Subcutaneous adipose tissue (tissue), 4 donors: ENCODE measurements at places on chromosomes 4 and X. TPM values are rescaled to one million over a fixed set of nuclear protein-coding genes. Genes with fewer than 3 reads are reported as not detected.

HNRNPDL gene
- 143 TPM for total RNA-seq

GIMD1 gene
- not detected for total RNA-seq

UGT2B10 gene
- not detected for total RNA-seq

STPG2 gene
- total RNA-seq = 1.1 TPM
